KBM-7 (cell line): ENCODE measurements at places on chromosomes 1 and 21.

DNA sequence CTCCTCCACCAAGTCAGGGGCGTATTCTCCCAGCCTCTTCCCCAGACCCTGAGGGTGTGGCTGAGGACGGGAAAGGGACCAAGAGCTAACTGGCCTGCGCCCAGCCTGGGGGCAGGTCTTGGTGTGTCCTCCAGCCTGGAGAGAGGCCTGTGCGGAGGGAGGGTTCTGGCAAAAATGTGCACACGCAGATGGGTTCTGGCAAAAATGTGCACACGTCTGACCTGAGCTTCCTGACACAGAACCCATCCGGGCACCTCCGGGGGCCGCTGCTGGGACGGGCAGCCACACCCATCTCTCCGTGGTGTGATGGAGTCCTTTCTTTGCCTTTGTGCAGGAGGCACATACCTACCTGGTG is 23.1 kb upstream of the PKP1 start:
- no peak for DNase-seq

DNA sequence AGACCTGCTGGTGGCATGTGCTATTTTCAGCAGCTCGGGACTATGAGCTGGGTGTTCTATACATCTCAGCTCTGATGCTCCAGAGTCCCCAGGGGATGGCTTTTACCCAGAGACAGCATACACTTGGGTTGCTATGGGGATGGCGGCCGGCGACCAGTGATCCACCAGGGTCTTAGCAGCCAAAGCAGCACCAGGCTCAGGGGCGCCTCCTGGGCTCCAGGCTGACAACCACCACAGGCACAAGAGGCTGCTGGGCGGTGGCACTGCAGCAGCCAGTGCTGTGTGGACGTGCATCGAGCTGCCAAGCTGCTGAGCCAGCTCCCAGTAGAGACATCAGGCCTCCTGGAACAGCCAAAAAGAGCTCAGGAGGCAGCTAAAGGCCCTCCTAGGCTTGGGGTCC is 37.6 kb upstream of the CLSTN1 start:
- no peak for DNase-seq

DNA sequence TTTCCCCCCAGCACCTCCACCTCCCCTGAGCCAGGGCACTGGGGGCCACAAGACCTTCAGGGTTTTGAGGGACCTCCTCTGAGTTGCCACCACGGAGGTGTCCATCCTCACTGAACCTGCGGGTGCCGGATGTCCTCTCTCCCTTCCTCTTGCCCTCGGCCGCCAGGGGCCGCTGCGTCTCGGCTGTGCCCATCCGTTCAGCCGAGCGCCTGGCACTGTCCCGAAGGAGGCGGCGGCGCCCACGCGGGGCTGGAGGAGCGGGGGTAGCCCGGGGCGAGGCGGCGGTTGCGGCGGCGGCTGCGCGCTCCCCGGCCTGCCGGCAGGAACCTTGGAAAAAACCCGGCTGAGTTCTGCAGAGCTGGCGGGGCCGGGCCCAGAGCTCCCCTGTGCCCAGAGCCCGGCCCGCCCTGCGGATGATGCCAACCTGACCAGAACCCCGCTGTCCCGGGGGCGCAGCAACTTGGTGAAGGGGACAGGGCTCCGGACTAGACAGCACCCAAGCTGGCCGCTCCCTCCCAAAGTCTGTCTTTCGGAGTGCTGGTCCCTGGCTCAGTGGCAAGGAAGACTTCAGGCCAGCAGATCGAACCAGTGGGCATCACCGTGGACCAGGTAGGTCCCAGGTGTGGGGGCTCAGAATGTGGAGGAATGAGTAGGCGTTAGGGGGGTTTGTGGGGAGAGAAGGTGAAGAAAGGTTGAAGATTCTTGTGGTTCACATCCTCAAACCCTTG is 3.7 kb upstream of the PPM1J start:
- peak; percentile 69 for DNase-seq

- DNase-seq, result no peak
Measured at GRCh38 chr21:16606271-16606670, 876.5 kb downstream of the USP25 start.

- DNase-seq, result peak; percentile 83
Measured at GRCh38 chr1:999725-1000356, at the start of gene HES4. Gene HES4, minus strand, starts transcription at chr1:1000097. Its CDS starts 124 bp downstream, at chr1:999973.

DNA sequence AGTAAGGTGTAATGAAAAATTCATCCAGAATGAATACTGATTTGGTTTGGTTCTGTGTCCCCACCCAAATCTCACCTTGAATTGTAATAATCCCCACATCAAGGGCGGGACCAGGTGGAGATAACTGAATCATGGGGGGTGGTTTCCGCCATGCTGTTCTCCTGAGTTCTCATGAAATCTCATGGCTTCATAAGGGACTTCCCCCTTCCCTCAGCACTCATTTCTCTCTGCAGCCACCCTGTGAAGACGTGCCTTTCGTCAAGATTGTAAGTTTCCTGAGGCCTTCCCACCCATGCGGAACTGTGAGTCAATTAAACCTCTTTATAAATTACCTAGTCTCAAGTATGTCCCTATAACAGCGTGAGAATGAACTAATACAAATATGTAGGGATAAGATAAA is 5.5 kb upstream of the SYNJ1 start:
- DNase-seq, result no peak

DNA sequence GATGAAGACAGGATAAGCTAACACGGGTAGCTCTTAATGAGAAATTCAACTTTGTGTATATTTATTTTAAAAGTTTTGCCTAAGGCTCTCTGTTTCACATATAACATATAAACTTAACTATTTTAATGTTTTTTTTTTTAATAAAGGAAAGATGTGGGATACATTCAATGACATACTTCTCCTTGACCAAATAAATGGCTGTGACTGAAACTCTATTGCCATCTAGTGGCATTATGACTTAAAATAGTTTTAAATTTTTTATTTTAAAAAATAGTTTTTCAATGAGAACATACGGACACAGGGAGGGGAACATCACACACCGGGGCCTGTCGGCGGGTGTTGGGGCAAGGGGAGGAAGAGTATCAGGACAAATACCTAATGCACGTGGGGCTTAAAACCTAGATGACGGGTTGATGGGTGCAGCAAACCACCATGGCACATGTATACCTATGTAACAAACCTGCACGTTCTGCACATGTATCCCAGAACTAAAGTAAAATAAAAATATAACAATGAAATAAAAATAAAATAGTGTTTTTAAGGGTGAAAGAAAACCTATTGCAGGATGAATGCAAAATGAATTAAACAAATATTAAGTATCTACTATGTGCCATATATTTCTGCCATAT is 83.4 kb downstream of the LYST start:
- DNase-seq, result peak; percentile 55

DNA sequence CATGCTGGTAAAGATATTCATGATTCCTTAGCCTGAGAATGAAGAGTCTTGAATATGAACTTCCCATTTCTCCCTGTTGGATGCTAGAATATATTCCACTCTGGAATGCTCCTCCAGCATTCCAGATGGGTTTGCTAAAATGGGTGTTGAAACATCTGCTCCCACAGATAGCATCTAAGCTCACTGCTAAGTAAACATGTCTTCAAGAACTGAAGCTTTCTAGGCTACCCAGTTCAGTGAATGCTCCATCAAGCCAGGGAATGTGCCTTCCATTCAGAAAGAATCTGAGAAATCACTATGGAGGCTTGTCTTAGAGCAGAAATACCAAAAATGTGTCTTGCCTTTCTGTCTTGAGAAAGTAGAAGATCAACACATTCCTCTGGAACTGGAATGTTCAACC is 81.1 kb downstream of the TNFSF18 start:
- DNase-seq, result no peak

- DNase-seq, result no peak
Measured at GRCh38 chr1:240827786-240828185, 215.8 kb upstream of the GREM2 start.

DNA sequence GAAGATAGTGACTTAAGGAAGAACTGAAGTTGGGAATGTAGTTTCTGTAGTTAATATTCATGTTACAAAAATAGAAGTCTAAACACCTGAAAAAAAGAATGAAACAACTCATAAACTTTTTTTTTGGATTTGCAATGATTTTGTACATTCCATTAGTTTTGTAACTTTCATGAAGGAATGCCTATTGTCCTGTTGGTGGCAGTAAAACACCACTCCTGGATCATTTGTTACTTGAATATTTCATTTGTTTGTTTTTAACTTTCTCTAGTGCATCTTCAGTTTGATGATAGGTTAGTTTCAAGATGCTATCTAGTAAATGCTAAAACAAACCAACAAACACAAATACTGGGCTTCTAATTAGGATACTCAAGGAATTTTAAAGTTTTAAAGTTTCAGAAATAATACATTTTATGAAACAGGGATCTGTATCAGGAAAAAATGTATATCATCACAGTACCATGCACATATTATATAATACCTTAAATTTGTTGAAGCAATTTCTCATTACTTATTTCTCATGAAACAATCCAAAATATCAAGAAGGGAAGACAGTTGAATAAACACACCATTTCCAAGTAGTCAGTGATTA is 229.7 kb upstream of the CACYBP start:
- DNase-seq, result peak; percentile 31

DNA sequence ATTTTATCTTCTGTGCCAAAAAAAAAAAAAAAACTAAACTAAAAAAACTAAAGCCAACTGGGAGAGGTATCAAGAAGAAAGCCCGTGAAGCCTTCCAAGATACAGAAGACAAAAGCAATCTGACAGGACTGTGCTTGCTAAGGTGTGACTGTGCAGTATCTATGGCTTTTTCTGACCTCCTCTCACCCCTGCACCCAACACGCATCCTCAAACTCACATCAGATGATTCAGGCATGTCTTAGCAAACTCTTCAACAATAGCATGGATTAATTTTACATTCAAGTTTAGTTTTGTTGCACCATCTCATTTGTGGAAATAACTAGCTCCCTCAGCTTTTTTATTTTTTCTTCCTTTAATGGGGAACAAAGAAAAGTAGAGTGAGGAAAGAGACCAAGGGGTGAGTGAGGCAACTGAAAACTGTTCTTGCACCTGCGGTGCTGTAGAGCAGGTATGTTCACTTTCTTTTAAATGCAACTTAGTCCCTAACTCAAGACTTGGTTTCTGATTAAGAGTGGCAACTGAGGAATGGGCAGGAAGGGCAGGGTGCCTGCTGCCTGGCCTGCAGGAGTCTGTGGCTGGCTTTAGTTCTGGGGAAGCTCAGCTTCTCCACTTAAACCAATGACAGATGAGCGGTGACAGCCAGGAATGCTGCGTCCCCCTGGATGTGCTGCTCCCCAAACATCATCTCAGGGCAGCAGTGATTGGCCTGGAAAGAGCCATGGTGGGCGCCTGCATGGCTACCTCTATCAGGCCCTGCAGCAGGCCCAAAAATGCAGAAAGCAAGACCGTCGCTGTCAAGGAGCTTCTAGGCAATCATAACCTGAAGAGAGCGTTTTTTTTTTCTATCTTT is 71.3 kb upstream of the LRRC8B start:
- DNase-seq, result no peak

DNA sequence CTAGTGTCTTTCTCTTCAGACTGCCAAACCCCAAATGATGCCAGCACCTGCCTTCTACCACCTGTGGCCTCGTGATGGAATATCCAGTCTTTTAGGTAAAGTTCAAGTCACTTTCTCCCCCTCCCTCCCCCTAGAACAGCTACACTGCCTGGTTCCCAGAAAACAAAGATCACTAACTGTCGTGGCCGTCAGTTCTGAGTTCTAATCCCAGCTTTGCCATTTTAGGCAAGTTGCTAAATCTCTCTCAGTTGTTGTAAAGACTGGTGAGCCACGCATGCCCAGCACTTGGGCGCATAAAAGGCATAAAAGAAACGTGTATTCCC is 648 bp upstream of the TRAPPC3 start:
- DNase-seq, result no peak

DNA sequence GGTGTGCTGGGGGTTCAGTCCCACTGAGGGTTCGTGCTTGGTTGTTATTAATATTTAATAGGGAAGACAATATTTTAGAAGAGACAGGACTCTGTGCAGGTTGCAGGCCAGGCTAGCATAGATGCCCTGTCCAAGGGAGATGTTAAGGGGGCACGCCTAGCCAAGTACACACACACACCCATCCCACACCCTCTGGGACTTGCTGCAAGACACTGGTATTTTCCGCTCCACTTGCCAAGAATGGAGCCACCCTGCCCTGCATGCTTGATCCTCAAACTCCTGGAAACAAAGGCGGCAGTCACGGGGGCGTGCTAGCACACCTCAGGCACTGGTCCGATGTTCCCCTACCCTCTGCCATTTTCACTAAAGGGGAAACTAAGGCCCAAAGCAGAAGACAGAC is 99.1 kb downstream of the MRPL37 start:
- DNase-seq, result no peak

GRCh38 chr1:105027838-105028471 is 1278.3 kb downstream of the AMY1C start:
- DNase-seq, result peak; percentile 7

DNA sequence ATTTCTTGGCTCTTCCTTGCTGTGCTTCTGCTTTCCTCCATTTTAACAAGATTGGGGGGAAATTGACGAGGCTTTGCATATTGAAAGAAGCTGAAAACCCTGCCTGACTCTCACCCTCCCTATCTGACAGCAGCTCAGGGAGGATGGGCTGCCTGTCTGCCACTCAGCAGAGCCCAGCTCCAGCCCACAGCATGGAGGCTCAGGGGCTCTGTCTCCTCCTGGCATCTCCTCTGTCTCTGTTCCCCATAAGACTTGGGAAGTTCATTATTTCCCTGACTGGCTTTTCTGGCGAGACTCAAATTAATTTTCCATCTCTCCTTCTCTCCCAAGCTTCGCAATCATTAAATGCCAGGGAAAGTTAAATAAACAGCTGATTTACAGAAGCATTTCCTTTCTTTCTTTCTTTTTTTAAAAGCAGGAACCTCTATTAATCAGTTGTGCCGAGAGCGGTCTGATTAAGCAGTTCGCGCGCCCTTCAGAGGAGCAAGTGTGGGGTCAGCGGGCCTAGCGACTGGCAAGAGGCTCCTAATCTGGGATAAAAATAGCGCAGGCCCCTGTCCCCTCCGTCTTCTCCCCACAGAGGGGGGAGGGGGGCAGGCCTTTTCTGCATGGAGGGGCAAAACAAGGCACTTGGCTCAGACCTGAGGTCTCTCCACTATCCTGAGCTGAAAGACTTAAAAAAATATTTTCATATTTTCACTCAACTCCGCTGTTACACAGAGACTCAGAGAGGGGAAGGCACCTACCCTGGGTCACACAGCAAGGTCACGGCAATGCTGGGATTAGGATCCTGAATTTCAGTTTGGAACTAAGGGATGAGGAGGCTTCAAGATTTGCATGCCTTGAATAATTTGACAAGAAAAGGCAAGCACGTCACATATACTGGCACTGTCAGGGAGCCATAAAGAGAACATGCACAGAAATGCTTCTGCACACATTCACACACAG is 170.4 kb downstream of the ACTL8 start:
- no peak for DNase-seq

GRCh38 chr1:89894210-89895201 is 73.7 kb downstream of the LRRC8D start:
- no peak for DNase-seq

- no peak for DNase-seq
Measured at GRCh38 chr21:45105906-45106485, 31.6 kb downstream of the ADARB1 start.

DNA sequence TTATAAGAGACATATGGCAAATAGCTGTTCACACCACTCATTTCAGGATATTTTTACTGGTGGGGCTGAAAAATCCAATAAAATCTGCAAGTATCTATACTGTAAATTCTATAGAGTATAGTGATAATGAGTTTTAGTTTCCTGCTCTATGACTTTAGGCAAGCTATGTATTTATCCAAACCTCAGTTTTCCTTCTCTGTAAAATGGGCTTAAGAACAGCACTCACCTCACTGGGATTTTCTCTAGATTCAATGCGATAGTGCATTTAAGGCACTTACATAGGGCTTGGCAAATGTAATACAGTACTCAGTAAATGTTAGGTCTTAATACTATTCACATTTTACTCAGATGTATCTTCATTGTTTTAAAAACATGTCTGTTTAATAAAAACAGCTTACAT is 168.7 kb downstream of the ATG4C start:
- no peak for DNase-seq

- peak; percentile 37 for DNase-seq
Measured at GRCh38 chr1:226223786-226224244, 351 bp downstream of the MIXL1 start.
